ENCODE measurements at places on chromosomes 1 and 21.

DNA sequence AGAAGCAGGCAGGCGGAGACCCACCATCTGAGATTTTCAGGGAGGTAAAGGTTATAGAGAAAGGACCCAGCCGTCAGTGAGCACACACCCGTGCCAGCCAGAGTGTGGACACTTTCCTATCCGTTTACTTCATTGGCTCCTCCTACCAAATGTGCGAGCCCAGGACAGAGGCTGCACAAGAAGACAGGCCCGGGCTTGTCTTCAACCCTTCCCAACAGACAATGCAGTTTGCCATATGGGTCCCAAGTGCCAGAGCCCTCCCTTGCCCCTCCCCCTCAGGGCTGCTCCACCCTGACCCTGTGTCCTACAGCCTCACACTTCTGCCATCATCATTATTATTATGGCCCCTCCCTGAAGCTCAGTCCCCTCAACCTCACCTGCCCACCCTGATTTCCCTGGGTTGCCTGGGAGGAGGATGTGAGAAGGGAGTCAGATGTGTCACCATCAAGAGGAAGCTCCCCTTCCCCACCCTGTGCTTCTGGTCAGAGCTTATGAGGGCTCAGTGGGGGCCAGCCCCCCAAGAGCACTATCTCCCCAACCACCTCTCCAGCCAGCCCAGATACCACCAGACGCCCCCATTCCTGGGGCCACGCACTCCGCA lies 9.4 kb downstream of the LAPTM5 start:
- no peak for DNase-seq

- DNase-seq, result no peak
These were observed 283.9 kb downstream of the DPYD start for GRCh38 chr1:97636941-97637340.

- DNase-seq, result no peak
These were observed 103.2 kb upstream of the OLFM3 start for GRCh38 chr1:102099916-102100315.

DNA sequence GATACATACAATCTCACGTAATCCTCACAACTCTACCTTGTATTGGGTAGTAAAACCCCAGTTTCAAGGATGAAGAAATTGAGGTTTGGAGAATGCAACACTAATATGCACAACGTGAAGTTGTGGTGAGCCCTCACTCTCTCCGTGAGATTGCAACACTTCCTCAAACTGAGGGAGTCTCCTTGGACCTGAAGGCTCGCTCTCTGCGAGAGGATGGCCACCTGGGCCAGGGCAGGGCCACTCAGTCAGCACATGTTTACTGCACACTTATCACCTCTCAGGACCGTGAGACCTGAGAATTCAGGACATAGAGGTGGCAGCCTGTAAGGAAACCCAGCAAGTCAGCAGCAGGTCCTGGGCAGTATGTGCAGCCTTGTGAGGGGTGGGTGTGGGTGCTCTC lies 8.7 kb downstream of the SH3BP5L start:
- no peak for DNase-seq

GRCh38 chr1:16882986-16883385 lies 12.8 kb upstream of the RNU1-2 start:
- no peak for DNase-seq

DNA sequence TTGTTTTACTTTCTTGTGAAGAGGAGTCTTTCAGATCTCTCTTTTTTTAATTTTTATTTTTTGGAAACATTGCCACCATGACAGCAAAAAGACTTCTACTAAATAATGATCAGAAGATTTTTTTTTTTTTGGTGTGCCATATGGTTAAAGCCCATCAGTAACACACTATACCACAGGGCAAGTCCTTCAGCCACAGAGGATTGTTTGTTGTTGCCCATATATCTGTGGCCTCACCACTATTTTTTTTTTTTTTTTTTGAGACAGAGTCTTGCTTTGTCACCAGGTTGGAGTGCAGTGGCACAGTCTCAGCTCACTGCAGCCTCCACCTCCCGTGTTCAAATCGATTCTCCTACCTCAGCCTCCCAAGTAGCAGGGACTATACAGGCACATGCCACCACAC lies 29.2 kb downstream of the UAP1 start:
- no peak for DNase-seq

DNA sequence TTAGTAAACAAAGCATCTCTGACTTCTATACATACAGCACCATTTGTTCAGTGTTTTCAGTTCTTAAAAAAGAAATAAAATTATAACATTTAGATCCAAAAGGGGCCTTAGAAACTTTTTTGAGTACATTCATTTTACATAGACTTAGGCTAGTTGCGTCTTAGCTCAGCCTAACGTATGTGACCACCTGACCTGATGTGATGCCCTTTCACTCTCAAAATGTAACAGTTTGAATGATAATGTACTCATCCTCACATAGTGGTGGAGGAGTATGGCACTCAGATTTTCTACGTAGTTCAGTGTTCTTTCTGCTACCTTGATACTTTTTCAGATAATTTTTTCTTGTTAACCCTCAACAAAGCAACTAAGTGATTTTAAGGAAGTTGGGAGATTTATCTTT lies 43.4 kb downstream of the RPRD2 start:
- DNase-seq, result no peak

- DNase-seq, result no peak
These were observed 216.0 kb upstream of the NFIA start for GRCh38 chr1:60866226-60866900.

DNA sequence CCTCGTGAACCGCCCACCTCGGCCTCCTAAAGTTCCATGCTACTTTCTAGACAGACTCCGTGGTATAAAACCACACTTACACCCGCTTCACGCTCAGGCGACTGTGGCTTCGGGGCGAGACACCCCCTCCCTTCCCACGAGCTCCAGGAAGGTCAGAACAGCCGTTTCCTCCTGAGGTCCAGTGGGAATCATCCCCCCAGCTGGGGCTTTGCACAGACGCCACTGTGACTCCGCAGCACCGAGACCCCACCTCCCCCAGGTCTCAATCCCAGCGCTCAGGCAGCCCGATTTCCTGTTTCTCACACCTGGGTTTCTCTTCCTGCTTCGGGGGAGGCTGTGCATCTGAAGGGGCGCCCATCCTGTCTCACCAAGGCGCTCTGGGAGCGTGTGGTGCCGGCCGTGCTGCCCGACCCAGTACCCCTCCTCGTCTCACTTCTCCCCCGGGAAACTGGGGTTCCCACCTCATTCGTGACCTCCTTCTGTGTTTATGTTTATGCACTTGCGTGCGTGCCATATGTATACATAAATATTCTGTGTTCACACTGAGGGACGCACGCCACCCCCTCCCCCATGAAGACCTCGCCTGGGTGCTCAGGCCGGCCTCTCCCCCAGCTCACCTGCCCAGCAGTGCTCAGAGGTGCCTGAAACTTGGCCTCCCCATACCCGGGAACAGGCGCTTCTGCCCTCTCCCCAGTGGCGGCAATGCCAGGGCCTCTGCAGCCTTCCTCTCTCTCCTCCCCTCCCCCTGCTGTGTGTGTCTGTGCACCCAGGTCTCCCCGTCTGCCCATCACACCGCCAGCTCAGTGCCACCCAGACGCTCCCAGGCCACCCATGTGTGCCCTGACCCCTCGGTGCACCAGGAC lies 14.6 kb downstream of the SLC35E2B start:
- peak; percentile 24 for DNase-seq

DNA sequence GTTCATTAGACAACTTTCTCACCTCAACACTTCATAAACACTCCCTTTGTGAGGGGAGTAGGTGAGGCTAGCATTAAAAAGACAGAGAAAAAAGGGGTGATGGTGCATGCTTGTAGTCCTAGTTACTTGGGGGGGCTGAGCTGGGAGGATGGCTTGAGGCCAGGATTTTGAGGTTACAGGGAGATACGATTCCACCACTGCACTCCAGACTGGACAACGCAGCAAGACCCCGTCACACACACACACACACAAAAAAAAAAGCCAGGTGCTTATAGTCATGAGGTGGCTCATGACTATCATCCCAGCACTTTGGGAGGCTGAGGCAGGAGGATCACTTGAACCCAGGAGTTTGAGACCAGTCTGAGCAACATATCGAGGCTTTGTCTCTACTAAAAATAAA lies 29.6 kb downstream of the GON4L start:
- no peak for DNase-seq

- DNase-seq, result no peak
These were observed 73.7 kb downstream of the TOR3A start for GRCh38 chr1:179155615-179156014.

DNA sequence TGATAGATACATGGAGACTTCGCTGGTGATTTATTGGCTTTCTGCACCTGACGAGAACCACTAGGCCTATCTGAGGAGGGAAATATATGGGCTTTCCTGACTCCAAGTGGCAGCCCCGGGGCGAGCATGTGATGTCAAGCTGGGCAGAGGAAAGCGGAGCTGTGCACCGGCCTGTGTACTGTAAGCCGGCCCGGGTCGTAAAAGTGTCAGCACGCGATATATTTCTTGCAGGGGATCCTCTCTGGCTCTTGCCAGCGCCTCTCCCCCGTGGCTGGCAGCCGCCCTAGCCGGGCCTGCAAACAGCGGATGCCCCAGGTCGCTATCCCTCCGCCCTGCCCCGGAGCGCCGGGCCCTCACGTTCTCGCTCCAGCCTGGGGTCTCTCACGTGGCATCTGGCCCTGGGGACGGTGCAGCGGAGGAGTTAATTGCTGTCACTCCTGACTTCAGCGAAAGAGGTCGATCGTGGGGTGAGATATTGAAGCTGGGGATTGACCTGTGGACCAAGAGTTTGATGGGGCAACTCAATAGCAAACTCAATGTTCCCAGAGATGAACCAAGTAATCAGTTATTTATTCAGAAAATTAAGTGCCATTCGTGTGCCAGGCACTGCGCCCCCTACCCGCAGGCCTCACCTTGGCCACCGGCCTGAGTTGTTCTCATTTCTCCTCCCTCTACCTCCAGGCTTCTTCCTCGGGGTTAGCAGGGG lies 41.0 kb upstream of the HAO2 start:
- DNase-seq, result peak; percentile 11

- DNase-seq, result no peak
These were observed 32.8 kb upstream of the BACH1 start for GRCh38 chr21:29265690-29266479.

DNA sequence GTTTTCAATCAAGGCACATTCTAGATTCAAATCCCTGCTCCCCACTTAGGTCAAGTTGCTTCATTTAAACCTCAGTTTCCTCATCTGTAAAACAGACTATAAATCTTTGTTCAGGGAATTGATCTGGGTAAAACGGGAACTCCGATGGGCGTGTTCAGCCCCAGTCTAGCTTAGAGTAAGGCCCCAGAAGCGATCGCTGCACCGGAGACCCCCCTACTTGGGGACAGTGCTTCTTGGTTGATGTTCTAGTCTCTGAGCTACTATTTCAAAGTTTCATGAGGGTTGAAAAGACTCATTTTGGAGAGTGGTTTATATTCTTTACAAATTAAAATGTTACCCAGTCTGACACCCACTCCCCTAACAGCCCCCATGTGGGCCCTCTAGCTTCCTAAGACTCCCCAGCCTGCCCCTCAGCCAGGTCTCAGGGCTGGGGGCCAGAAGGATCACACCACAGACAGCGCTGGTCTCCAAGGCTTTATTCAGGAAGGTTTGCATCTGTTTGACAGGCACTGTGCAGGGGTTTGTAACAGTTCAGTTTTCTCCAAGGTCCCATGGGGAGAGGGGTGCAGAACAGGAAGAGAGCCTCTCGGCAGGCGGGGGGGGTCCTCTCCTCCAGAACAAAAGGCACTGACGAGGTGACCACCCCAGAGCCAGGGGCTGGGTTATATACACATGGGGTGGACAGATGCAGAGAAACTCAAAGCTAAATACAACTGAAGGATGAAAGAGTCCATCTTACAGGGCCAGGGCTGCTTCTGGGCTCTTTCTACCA lies 82.9 kb downstream of the STUM start:
- no peak for DNase-seq

GRCh38 chr1:8318436-8318835 lies 522 bp downstream of the SLC45A1 start:
- no peak for DNase-seq

DNA sequence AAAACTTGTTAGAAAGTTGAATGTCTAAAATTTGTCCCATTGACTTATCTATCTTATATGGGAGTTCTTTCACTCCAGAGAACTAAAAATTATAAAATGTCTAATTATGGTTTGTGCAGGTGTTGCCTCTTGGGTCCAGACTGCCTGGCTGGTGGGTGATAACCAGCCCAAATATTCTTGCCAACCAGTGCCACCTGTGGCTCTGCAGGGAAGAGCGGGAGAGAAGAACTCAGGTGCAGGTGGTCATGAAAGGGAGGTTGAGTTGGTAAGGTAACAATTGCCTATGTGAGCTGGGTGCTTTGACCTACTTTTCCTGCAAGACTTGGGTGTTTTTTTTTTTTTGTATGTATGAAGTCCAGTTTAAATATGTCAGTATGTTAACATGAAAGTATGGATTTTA lies 10.2 kb downstream of the RPS6KC1 start:
- no peak for DNase-seq

- no peak for DNase-seq
These were observed 50.4 kb downstream of the MIGA1 start for GRCh38 chr1:77829851-77830250.

GRCh38 chr1:233086961-233087881 lies 136.8 kb downstream of the NTPCR start:
- DNase-seq, result no peak

- no peak for DNase-seq
These were observed 280.1 kb upstream of the ST6GALNAC5 start for GRCh38 chr1:76587212-76587611.

- no peak for DNase-seq
These were observed 166.9 kb downstream of the HLX start for GRCh38 chr1:221045842-221046831.

GRCh38 chr1:145740269-145740668 lies 21.0 kb downstream of the CD160 start:
- DNase-seq, result no peak

DNA sequence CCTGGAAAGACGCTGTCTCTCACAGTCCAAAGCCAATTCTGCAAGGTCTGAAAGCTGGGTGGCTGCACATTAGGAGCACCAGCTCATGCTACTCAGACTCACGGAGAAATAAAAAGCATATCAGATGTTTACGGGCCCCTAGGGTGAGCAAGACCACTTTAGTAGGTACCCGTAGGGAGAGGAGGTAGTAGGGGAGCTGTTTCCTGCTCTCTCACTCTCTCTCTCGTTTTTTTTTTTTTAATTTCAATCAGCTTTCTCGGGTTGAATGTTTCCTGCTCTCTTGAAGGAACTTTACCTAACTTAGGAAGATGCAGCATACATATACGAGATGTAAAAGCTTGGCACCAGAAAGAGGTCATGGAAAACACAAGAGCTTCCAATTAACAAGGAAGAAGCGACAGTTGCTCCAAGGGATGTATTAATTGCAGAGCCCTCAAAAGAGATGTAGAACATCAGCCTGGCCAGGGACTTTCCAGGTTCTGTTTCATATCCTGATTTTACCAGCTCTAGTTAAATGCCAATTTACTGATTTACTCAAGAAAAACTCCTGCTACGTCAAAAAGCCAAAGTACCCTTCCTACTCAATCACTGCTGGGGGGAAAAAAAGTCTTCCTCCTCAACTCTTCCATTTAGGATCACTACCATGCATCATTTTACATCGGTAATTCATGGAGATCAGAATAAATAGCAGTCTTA lies 3.1 kb downstream of the LORICRIN start:
- DNase-seq, result no peak

GRCh38 chr1:21896652-21897532 lies 40.2 kb downstream of the HSPG2 start:
- no peak for DNase-seq

GRCh38 chr1:113653741-113654140 lies 105.5 kb downstream of the PHTF1 start:
- no peak for DNase-seq

Data from activated CD8-positive, alpha-beta memory T cell treated with anti-CD3 and anti-CD28 coated beads for 1 hour (primary cell).